ENCODE measurements at places on chromosomes 1 and 21.

DNA sequence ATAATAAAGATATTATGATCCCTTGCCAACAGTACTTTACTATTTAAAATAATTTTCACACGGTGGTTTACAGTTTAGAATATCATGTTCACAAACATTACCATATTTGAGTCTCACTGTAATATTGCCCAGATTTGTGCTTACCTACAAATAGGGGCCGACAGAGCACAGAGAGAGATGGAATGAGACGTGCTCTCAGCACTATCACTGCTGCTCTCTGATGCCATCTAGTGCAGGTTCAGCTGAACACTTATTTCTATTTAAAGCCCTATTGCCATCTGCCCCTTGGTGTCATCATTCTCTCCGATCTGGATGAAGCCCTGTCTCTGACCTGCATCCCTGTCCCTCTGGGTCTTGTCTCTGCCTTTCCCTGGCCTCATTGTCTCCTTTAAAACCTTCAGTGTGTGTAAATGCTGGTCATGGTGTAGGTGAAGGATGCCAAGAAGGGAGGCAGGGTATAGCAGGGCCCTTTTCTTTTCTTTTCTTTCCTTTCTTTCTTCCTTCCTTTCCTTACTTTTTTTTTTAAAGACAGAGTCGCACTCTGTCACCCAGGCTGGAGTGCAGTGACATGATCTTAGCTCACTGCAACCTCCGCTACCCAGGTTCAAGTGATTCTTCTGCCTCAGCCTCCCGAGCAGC lies 6.9 kb upstream of the GPATCH4 start:
- DNase-seq, result peak; percentile 50

DNA sequence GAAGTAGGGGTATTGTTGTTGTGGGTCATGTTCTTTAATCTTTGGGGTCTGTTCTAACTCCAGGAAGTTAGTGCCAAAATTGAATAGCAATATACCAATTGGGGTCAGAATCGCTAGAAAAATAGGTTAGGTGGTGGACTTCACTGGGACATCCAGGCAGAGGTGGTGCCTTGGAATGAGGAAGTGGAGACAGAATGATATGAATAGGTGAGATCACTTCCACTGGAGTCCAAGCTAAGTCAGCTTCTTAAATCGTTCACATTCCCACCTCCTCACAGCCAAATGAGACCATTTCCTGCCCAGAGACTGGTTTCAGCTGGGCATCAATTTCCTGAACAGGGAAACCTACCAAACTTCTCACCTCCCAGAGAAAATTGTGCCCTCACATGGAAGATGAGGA lies 137.8 kb upstream of the RAB4A start:
- no peak for DNase-seq

DNA sequence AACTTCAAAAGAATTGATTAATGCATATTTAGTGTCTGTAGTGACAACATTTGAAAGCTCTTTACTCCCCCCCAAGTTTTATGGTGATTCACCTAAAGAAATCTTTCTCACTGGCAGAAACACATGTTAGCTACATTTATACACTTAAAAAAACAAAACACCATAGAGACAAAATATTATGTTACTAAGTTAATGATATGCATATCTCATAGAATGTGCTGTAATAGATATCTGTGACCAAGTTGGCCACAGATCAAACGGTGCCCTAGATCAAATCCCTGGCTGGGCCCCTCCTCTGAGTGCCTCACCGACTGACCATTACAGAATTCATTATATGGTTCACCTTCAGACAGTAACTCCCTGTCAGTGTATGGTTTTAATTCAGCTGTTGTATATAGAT lies 322.1 kb upstream of the LYPLAL1 start:
- DNase-seq, result no peak

DNA sequence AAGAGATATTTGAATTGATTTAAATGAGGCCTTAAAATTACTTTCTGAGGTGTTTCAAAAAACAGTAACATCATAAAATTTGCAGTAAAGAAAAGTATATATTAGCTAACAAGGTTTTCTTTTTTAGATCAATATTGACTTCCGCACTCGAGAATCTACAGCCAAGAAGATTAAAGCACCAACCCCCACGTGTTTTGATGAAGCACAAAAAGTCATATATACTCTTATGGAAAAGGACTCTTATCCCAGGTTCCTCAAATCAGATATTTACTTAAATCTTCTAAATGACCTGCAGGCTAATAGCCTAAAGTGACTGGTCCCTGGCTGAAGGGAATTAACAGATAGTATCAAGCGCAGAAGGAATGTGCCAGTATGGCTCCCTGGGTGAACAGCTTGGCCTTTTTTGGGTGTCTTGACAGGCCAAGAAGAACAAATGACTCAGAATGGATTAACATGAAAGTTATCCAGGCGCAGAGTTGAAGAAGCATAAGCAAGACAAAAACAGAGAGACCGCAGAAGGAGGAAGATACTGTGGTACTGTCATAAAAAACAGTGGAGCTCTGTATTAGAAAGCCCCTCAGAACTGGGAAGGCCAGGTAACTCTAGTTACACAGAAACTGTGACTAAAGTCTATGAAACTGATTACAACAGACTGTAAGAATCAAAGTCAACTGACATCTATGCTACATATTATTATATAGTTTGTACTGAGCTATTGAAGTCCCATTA lies 3.6 kb downstream of the RGS1 start:
- DNase-seq, result no peak

DNA sequence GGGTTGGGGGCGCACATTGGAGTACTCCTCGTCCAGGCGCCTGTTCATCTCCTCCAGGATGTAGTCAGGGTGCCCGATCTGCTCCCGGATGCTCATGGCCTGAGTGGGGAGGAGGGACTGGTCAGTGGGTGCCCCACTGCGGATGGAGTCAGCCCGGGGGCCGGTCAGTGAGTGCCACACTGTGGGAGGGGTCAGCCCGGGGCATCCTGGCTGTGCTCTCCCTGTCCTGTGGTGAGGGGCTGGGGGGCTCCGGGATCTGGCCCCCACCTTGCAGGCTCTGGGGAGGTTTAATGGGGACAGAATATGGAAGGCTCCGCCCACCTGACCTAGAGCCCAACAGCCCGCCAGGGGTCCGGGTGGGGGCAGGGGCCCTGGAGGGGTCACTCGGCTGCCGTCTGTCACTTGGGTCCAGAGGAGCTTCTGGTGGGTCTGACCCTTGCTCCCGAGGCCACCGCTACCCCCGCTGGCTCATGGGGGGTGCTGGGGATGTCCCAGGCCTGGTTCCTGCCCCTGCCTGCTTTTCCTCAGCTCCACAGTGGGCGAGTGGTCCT lies 8.8 kb downstream of the PRXL2B start:
- DNase-seq, result no peak

GRCh38 chr1:23577056-23578004 lies 18.0 kb upstream of the ID3 start:
- DNase-seq, result peak; percentile 73

GRCh38 chr1:39266269-39266668 lies 61.8 kb downstream of the MACF1 start:
- no peak for DNase-seq

GRCh38 chr1:215895276-215895675 lies 328.2 kb downstream of the KCTD3 start:
- DNase-seq, result no peak

GRCh38 chr1:161531986-161532643 lies 7.8 kb downstream of the HSPA6 start:
- DNase-seq, result no peak

DNA sequence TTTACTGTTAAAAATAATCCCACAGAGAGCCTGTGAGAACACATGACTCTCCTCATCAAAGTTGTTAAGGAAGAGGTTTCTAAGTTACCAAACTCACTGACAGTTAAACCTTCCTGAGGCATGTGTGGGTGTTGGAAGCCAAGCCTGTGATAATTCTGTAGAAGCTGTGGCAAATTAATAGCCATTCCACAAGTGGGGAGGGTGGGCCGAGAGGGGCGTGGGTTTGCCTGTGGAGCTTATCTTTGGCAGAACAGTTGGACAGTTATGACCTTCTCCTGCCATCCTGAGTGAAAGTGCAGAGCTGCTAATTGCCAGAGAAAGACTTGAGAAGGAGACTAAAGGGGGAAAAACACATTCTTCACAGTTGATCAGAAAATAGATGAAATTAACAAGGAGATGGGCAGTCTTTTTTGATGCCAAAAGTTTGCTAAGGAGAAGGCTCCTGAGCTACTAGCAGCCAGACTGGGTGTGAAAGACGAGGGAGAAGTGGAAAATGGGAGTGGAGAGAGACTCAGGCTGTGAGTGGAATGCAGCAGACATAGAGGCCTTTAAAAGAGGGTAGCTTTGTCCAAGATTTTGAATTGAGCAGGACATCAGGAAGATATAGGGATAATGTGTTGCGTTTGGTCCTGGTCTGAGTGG lies 1.6 kb upstream of the PLA2G2C start:
- DNase-seq, result no peak

DNA sequence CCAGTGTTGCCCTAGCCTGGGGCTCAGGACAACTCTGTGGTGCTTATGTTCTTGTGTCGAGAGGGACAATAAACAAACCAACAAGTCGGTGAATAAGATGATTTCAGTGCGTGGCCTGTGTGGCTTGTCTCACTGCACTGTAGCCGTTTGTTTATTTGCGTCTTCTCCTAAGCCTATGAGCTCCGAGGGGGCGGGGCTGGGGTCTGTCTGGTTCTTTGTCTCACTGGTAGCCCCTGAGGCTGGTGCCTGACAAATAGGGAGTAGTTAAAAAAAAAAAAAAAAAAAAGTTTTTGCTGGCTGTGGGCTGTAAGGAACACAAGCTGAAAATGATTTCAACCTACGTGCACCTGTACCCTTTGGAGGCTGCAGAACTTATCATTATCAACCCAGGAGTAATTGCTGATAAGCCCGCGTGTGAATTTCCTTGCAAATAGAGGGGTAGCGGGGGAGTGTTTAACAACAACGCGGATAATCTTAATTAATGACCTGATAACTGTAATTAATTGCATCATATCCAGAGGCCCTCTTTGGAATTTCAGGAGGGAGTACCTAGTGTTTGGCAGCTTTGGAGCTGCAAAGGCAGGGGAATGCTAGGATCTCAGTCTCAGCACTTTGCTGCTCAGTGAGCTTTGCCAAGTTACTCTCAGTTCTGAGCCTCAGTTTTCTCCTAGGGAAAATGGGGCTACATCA lies 925 bp upstream of the ARHGEF10L start:
- no peak for DNase-seq

DNA sequence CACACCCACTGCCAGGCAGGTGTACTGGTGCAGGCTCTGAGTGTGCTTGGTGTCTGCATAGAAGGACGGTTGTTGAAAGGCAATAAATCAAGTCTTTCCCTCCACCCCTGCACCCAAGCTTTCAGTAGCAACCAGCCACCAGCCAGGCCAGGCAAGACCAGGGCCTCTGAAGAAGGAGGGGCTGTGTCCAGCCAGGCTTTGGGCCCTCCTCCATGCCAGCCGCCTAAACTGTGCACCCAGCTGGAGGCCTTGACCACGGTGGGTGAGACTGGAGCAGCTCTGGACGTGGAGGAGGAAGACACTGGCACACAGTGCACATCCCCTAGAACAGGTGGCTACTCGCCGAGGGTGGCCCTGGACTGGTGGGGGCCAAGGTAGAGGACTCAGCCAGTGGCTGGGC lies 4.9 kb downstream of the OLIG2 start:
- DNase-seq, result no peak

- no peak for DNase-seq
Measured at GRCh38 chr1:225660544-225660946, 7.6 kb upstream of the ENAH start.

DNA sequence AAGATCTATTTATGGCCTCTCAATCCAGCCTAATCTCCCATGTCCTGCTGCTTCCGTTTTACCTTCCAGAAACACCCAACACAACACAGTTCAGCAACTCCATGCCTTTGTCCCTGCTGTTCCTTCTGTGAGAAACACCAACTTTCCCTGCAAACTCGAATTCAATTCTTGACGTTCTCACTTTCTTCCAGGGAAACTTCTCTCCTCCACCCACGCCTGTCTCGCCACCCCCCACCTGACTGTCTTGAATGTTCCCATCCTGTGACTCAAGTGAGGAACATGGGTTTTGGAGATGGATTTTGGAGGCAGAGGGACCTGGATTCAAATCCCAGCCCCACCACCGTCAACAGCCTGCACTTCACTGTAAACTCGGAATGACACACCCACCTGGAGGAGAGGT lies 44.8 kb downstream of the GRHL3 start:
- no peak for DNase-seq

DNA sequence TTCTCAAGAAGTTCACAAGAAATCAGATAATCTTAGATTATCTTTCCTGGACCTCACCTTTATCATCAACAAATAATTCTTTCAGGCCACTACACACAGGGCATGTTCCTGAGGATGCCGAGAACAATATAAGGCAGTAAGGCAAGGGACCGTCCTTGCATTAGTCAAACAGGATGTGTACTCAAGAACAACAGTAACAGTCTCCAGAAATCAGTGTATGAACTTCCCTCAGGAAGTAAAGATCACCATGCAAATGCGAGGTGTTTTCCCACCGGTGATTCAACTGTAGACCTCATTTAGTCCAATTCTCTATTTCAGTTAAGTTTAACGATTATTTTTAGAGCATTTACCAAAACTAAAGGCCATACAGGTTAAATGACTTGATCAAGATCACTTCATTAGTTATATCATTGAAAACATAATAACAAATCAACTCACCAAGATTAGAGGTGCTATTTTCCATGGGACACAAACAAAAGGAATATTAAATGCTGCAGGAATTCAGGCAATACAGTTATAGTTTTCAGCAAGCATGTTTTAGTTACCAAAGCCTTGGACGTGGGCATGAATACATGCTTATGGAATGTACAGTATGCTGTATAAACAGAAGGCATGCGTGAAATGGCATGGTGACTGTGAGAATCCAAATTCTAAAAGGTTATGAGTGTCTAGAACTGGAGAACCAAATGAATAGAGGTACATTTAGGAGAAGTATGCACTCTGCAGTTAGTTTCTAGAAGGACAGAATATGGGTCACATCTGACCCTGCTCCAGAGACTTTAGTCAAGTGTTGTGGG lies 145.2 kb downstream of the TNR start:
- DNase-seq, result no peak

- DNase-seq, result no peak
Measured at GRCh38 chr1:22518379-22518778, 44.9 kb upstream of the EPHA8 start.

DNA sequence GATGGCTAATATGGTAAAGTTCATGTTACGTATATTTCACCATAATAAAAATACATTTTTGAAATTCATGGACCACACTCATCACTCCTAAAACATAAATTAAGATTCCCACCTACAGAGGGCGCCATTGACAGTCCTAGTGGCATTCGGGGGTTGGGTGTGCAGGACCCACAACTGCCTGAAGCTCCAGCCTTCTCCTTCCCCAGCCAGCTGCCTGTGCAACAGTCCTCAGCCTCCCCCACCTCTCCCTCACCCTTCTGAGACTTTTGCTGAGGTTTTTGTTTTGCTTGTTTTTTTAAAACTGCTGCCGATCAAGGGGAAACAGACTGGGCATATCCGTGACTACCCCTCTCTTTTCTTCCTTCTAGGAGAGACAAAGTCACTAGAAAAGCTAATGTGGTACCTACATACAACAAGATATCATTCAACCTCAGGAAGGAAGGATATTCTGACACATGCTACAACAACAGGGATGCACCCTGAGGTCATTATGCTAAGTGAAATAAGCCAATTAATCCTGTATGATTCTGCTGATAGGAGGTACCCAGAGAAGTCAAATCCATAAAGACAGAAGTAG lies 9.2 kb upstream of the EVA1C start:
- DNase-seq, result no peak

GRCh38 chr21:42317341-42317741 lies 2.1 kb upstream of the TFF3 start:
- no peak for DNase-seq

- DNase-seq, result no peak
Measured at GRCh38 chr1:234878288-234878687, 250.3 kb downstream of the TOMM20 start.
